ENCODE measurements at places on chromosomes 11 and 22.

GRCh38 chr11:67262731-67263675 lies 3.3 kb upstream of the GRK2 start:
- peak; percentile 50 for DNase-seq

- no peak for DNase-seq
Measured at GRCh38 chr22:38347181-38347943, 30.1 kb upstream of the CSNK1E start.

DNA sequence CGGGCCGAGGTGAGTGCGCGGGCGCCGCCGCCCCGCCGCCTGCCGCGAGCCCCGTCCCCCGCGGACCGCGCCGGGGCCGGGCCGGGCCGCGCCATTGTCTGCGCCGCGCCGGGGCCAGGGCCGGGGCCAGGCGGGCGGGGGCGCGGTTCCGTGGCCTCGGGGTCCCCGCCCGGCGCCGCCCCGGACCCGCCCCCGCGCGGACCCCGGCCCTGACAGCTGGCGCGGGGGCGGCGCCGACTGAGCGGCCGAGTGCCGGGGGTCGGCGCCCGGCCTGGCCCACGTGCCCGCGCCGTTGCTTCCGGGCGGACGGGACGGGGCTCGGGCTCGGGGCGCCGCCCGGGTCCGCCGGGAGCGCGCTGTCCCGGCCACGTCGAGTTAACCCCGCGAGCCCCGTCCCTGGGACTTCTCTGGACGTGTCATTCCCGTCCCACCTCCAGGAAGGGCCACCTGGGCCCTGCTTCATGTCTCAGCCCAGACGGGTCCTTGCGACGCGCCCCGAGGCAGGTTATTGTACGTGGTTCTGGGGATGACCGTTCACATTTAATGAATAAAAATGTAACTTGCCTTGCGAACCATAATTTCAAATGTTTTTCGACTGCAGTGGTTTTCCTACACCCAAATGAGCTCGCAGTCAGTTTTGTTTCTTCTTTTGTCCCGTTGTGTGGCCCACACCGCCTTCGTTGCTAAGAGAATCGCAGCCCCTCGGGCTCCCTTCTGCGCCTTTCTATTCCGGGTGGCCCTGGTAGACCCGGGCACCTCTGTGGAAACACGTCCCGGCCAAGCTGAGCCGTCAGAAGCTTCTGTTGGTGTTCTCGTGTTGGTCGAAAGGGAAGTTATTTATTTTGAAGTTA lies 562 bp downstream of the ZBED4 start:
- no peak for DNase-seq

DNA sequence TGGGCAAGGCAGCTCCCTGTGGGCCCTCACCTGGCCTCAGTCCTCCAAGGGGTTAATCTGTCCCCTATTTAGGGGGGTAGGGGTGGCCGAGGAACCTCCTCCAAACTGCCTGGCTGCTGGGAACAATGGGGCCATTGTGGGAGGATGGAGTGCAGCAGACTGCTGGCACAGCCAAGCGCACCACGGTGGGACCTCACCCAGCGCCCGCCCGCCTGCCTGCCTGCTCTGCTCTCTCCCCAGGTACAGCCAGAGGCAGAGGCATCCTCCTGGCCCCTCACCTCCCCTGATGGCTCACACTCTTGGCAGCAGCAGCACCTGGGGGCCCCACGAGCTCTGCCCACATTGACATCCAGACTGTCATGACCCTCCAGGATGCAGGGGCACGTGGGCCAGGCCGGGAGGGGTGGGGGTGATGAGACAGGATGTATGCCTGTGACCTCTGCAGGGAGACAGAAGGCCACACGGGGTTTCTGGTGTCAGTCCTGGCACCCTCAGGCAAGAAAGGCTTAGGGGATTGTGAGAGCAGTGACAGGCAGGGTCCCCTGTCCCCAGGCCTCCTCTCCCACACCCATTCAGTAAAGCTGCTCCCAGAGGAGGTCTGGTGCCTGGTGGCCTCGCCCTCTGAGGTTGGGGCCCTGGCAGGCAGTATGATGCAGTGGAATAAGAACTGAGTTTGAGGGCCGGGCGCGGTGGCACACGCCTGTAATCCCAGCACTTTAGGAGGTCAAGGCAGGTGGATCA lies 11.4 kb downstream of the BCL9L start:
- no peak for DNase-seq

- no peak for DNase-seq
Measured at GRCh38 chr11:14539982-14540421, 19.8 kb upstream of the PSMA1 start.

GRCh38 chr11:22657101-22657694 lies 9.2 kb upstream of the GAS2 start:
- no peak for DNase-seq

DNA sequence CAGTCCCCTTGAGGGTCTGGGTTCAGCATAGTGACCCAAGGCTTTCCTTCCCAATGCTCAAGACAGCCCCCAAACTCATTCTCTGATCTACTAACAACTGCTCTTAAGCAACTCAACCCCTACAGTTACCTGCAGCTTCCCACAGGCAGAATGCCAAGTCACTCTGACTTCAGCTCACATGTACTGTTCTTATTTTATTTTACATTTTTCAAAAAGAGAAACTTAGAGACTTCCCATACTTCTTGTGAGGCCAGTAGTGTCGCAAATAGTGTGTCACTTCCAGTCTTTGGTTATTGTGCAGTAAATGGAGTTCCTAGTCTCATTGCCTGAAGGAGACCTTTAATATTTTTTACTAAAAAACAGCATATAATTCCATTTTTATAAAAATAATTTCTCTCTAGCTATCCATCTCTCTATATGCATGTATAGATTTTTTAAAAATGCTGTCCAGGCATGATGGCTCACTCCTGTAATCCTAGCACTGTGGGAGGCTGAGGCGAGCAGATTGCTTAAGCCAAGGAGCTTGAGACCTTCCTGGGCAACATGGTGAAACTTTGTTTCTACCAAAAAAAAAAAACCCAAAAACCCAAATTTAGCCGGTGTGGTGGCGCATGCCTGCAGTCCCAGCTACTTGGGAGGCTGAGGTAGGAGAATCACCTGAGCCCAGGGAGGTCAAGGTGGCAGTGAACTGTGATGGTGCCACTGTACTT lies 41.8 kb downstream of the ENTHD1 start:
- DNase-seq = no peak

GRCh38 chr11:6737872-6738466 lies 33.8 kb downstream of the OR2AG2 start:
- no peak for DNase-seq

- DNase-seq = no peak
Measured at GRCh38 chr11:119303227-119303718, 13.7 kb downstream of the MCAM start.

DNA sequence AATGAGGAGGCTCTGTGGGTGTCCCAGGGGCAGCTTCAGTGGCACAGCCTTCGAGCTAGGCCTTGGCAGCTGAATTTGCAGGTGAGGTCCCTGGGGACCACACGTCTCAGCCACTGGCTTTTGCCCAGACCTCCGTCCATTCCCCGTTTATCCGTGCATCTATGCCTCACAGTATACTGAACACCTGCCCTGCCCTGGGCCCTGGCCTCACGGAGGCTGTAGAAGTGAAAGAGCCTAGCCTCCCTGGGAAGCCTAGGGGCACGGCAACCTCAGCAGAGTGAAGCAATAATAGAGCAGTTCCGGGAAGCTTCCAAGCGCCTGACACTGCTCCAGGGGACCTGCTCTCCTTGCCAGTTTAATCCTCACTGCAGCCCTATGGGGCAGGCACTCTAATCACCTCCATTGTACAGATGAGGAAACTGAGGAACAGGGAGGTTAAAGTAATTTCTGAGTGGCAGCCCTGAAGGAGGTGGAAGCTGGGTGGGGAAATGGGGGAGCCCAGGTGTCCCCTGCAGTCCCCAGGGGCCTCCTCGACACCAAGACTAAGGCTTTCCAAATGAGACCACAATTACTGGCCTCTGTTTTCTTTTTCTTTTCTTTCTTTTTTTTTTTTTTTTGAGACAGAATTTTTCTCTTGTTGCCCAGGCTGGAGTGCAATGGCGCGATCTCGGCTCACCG lies 2.7 kb upstream of the NFAM1 start:
- DNase-seq = no peak

GRCh38 chr22:48096411-48096810 lies 1334.0 kb downstream of the TBC1D22A start:
- no peak for DNase-seq

- DNase-seq = no peak
Measured at GRCh38 chr11:129976328-129976727, 26.3 kb downstream of the PRDM10 start.

- no peak for DNase-seq
Measured at GRCh38 chr22:41917903-41918791, 3.3 kb upstream of the SHISA8 start.

GRCh38 chr22:45230026-45230721 lies 10.5 kb downstream of the KIAA0930 start:
- no peak for DNase-seq

GRCh38 chr11:12587333-12587991 lies 86.8 kb upstream of the TEAD1 start:
- no peak for DNase-seq

GRCh38 chr11:130740819-130741218 lies 175.5 kb downstream of the SNX19 start:
- no peak for DNase-seq

GRCh38 chr11:6012035-6012668 lies 5.4 kb upstream of the OR56A4 start:
- DNase-seq = no peak

- DNase-seq = no peak
Measured at GRCh38 chr22:42805016-42805997, 51.8 kb downstream of the ARFGAP3 start.

DNA sequence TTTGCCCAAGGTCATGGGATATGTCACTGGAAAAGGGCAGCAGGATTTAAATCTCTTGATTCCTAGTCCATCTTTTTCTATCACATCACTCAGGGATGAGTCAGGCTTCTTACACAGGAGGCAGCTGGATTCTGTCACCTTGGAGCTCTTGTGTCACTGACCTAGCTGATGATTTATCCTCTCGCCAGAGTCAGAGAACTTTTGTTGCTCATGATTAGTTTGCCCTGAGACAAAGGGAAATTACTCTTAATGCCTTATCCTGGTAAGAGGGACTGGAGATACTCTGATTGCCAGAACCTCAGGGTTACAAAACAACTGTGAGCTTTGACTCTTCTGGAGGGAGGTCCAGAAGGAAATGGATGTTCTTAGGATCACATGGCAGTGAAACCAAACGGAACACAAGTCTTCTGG lies 10.1 kb downstream of the COA4 start:
- peak; percentile 56 for DNase-seq

DNA sequence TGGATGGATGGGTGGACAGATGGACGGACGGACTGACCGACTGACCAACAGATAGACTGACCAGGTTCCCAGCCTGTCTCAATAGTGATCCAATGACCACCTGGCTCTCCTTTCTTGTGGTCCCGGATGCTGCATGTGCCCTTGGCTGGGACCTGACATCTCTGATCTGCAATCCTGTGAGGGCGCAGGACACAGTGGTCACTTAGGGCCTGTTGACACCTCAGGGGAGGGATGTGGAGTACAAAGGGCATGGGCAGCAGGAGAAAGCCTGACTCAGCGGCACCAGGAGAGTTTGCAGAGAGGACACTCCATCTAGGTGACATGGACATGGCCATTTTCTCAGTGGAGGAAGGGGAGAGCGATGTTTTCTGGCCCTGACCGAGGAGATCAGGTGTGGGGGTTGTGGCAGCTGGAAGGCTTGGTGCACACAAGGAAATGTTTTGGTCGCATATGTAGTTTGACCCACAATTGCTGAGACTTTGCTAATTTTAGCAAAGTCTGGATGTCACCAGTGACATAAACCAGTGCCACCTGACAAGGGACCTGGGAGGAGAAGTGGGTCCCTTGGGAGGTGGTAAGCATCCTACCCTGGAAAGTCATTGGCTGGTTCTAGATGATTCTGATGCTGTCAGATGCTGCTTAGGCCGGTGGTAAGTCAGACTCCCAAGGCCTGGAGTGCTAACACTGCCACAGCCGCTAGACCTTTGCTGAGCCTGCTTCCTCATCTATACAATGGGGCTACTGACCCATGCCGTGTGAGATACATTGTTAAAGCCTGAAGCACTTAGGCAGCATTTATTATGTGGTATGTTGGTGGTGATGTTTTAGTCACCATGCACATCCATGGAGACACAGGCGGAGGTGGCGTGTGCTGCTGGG lies 50.7 kb downstream of the CD82 start:
- no peak for DNase-seq

GRCh38 chr11:129596351-129596750 lies 219.3 kb upstream of the TMEM45B start:
- no peak for DNase-seq

DNA sequence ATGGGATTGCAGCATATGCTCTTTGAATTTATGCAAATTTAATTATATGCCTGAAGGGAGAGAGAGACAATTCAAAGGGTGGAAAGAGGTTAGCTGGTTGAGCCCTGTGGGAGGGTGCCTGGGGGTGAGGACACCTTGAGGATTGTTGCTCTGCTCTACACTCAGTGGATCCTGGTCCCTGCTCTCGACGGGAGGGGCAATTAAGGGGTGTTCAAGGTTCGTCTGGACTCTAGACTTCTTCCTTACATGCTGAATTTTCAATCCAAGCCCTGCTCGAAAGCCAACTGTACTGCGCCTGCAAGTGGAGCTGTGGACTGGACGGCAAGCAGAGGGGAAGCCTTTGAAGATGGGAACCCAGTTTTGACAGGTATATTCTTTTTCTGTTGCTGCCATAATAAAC lies 15.5 kb upstream of the OR5M11 start:
- DNase-seq = no peak

DNA sequence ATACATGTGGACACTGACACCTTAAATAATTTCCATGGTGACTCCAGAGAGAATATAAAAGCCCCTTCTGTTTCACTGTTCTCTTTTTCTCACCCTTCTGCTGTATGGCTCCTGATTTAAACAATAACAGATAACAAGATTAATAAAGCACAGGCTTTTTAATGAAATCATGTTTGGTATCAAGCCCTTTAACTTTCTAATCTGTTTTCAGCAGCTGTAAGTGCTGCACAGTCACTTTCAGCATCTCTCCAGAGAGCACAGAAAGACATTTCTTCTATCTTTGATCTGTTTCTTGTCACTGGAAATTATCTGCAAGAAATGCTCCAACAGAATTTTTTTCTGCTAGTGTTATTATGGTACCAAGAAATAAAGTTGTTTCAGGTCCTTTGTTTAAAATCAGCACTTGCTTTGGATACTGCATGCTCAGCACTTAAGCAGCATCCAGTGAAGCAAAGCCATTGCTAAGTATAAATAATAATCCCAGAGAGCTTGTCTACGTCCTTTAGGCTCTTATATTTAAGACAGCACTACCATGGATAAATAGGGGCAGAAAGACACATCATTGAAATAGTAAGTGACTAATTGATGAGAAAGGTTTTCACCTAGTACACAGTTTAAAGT lies 134.2 kb upstream of the CARD18 start:
- DNase-seq = no peak

GRCh38 chr11:130675917-130676316 lies 227.5 kb downstream of the ADAMTS15 start:
- no peak for DNase-seq

GRCh38 chr22:42022162-42022847 lies 23.7 kb downstream of the WBP2NL start:
- no peak for DNase-seq

DNA sequence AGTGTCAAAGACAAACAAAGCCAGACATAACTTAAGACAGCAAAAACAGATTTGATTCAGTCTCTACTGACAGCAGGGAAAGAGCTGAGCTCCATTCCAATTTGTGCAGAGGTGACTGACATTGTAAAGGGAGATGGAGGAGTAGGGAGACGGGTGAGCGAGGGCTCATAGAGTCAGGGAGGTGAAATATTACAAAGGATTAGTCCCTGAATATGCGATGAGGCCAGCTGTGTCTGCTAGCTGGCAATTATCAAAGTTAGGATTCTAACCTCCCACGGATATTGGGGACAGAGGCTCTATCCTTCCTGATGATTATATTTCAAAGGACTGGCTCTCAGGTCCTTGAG lies 8.3 kb downstream of the PLAAT2 start:
- no peak for DNase-seq

All from AG09319 (cell line).